ENCODE measurements at places on chromosomes 4 and X.

DNA sequence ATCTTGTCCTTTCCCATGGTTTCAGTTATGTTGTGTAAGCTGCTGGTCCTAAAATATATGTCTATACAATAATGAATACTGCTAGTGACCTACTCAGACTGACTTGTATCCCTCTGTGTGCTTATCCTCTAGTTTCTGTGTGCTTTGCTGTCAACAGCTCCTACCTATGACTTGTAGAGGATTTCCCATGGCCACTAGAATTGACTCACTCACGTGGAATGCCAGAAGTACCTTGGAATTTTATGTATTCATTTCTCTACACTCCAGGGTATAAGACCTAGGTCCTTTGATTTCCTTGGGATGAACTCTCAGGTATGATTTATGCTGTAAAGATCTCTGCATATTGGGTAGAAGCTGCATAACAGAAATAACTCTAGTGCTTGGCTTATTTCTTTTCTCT lies 279.9 kb upstream of the SLIT2 start:
- DNase-seq: no peak

- peak; percentile 74 for DNase-seq
These were observed 5.6 kb downstream of the CYSLTR1 start for GRCh38 chrX:78321809-78322208.

GRCh38 chr4:13464973-13465372 lies 19.2 kb downstream of the RAB28 start:
- no peak for DNase-seq

GRCh38 chr4:11701966-11702725 lies 273.5 kb upstream of the HS3ST1 start:
- no peak for DNase-seq

- no peak for DNase-seq
These were observed 54.0 kb upstream of the PLAC1 start for GRCh38 chrX:134712272-134712671.

DNA sequence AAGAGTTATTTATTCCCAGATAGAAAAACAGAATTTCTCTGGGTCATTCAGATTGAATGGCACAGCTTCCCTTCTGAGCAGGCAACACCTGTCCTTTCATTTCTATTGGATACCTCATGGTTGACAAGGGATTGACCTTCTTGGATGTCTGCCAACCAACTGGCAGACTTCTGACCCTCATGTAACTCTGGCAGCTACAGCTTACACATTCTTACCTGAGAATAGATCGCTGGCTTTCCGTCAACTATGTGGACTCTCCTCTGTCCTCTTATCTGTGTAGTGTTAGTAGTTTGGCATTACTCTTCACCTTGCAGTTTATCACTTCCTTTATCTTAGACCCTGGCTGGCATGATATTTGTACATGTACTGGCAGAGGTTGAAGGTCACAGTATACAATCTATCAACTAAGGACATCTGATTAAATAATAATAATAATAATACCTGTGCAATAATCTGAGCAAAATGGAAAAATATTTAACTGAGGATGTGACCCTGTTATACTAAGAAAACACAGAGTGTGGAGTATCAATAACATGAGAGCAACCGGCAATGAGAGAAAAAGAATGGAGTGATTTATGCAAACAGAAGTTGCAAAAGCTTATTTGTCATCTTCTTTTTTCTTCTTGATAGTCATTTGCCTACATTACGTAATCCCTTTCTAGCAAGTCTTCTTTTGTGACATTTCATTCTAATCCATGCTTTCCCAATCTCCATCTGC lies 1118.2 kb downstream of the ARAP2 start:
- no peak for DNase-seq

GRCh38 chr4:80097400-80098177 lies 24.6 kb upstream of the ANTXR2 start:
- no peak for DNase-seq

DNA sequence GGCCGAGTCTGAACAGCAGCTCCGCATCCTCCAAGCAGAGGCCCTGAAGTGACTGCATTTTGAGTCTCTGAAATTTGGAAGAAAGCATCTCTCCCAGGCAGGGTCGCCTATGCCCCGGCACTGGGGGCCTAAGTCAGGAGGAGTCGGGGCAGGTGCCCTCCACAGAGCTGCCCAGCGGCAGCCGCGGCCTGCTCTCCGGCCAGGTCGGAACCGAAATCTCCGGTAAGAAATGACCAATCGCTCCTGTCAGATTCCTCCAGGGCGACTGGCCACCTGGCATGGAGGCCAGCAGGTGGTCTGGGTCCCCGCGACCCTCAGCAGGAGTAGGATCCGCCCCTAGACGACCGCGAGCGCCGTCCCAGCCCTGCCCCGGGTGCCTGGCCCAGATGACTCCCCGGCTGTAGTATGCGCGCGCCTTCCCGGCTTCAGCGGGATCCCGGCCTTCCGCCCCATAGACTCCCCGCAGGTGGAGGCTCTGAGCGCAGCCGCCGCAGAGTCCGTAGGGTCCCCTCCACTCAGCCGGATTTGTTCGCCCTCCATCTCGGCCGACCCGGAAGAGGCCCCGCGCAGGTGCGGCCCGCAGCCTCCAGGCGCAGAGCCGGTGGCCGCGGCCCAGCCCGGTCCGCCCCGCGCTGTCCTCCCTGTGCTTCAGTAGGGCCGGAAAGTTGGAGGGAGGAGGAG lies 1.5 kb downstream of the NKX1-1 start:
- no peak for DNase-seq
